Stimulated activated CD8-positive, alpha-beta memory T cell treated with anti-CD3 and anti-CD28 coated beads, Interleukin-4, amount 100 ng/mL, for 4 hours (primary cell): ENCODE measurements at places on chromosomes 2 and 18.

DNA sequence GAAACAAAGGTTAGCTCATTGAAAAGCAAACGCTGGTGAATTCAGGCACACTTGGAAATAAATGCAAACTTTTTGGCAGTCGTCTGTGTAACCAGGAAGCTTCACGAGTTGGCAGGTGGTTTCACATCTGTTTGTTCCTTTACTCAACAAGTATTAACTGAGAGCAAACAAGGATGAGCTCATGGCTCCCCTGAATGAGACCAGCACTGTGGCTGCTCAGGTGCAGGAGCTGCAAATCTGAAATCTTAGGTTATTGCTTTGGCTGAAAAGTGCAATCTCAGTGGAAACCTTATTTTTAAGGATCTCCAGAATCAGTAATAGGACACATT lies 46.3 kb downstream of the SH3RF3 start:
- no peak for DNase-seq

- DNase-seq: no peak
Observed at GRCh38 chr2:227164763-227165291, 403 bp downstream of the COL4A3 start.

DNA sequence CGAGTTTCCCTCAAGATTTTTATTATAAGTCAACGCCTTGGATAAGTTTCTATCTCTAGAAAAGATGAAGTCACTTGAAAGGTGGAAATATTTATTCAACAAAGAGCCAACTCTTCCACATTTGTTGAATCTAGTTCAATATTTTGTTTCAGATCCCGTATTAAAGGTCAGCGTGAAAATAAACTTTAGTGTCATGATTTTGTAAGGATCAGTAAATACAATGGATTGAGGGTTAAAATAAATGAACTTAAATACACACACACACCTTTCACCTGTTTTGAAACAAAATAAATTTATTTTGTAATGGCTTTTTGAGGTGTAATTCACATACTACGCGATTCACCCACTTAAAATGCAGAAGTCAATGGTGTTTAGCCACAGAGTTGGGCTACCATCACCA lies 16.0 kb upstream of the NPPC start:
- no peak for DNase-seq

DNA sequence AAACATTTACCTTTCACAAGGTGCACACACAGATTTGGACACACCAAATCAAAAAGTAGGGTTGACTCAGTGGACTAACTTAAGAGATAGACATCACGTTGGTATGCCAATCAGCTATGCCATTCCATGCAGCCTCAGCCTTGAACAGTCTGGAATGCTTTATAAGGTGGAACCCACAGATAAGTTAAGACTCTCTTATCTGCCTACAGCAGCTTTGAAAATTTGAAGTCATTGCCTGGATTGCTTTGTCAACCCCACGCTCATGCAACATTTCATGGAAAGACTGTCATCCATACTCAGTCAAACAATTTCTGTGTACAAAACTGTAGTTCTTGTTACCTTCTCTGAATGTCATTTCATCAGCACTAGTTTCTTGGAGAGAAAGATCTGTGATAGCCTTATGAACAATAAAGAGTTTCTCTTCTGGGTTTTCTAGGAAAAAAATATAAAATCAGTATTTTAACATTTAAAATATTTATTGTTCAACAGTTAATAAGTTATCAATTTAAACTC lies 1.2 kb downstream of the ERMN start:
- no peak for DNase-seq

- no peak for DNase-seq
Observed at GRCh38 chr2:88058191-88058590, 2.6 kb upstream of the KRCC1 start.

GRCh38 chr2:224951723-224952481 lies 90.4 kb downstream of the DOCK10 start:
- no peak for DNase-seq

DNA sequence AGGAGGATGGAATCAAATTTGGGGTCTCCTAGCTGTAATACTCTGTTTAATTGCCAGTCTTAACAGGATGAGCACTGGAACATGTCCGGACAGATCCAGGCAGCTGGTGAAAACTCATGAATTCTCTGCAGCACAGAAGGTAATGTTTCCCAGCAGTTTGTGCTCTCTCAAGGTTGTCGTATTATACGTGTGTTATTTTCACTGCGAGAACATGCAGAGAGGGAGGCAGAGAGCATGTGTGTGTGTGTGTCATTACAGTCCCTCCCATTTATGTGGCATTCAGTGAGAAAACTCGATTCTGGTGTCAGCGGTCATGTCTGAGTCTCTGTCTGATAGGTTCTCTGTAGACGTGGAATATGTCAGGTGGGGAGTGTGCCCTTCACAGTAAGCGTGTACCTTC lies 150.2 kb upstream of the POU3F3 start:
- no peak for DNase-seq

DNA sequence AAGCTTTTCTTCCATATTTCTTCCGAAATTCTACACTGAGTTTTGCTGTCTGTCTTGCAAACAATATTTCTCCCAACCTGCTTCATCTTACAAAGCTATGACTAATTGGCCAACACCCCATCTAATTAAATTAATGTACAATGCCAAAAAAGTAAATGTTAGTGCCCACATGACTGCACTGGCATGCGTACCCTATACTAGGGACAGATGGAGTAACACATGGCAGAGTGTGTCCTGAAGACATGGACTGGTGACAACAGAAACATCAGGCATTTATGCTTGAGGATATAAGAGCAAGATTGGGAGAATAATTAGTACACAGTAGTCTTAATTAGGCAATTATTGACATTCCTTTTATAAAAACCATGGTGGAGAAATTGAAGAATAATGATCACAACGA lies 66.8 kb downstream of the MREG start:
- DNase-seq: no peak

DNA sequence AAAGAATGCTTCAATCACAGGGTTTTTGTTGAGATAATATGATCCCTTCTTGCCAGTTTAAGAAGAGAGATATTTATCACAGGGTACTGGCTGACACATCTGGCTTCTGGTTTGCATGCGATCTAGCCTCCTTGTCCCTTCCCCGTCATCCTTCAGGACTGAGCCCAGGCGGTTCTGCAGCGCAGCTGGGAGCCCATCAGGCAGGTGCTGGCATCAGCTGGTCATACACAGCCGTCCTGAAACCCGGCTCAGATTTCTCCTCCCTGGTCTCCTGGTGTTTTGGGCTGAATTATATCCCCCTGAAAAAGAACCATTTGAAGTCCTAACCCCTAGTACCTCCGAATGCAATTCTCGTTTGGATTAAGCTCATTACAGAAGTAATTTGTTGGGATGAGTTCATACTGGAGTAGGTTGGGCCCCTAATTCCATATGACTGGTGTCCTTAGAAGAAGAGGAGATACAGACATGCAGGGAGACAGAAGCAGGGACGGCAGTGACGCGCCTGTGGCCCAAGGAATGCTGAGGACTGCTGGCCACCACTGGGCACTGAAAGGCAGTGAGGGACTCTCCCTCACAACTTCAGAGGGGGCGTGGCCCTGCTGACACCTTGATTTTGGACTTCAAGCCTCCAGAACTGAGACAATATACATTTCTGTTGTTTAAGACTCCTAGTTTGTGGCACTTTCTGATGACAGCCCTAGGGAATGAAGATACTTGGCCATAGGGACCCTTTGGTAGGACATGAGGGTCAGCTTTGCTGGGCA lies 83.9 kb upstream of the ODC1 start:
- no peak for DNase-seq

- DNase-seq: no peak
Observed at GRCh38 chr2:239289545-239289944, 111.3 kb downstream of the HDAC4 start.

DNA sequence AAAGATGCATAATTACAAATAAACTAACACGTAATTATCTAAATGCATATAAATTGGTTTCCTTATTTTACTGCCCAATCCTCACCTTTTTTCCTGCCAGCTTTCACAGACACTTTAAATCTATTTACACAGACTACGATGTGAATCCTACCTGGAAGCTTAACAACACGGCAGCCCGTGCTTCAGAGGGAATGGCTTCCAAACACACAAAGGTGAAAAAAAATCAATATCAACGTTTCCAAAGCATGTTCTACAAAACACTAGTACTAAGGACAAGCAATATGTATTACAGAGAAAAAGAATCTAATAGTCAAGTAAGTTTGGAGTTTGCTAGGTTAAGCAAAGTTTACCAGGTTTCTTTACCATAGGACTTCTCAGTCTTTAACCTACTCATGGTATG lies 4.4 kb downstream of the MAP4K3 start:
- no peak for DNase-seq

- DNase-seq: no peak
Observed at GRCh38 chr2:12718015-12718671, 1.4 kb downstream of the TRIB2 start.
